ENCODE measurements at places on chromosomes 11 and 22. TPM values are rescaled to one million over a fixed set of nuclear protein-coding genes. Genes with fewer than 3 reads are reported as not detected.

DNA sequence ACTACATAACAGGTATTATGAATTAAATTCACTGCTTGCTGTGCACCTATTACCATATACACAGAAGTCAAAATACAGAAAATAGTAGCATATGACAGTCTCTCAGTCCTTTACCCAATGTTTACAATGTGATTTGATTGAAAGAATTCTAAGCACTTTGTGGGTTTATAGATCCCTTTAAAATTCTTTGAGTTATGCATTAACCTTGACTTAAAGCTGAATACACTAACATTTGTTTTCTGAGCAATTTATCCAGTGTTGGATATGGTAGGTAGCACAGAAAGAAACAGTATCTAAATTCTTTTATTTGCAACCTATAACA, 230.8 kb upstream of the DDI1 start:
- DNase-seq = no peak

Gene RAC2
- 12.9 TPM for total RNA-seq

GRCh38 chr11:79342686-79343085, 98.1 kb downstream of the TENM4 start:
- DNase-seq = no peak

- no peak for DNase-seq
Measured at GRCh38 chr11:68002575-68002937, 1.3 kb downstream of the UNC93B1 start.

Gene OR51B4
- 0.46 TPM for total RNA-seq

- DNase-seq = peak; percentile 86
Measured at GRCh38 chr22:24051568-24051967, 40.5 kb downstream of the CABIN1 start.

- peak; percentile 81 for DNase-seq
Measured at GRCh38 chr11:14905104-14906033, 13.3 kb upstream of the CYP2R1 start.
